ENCODE measurements at places on chromosomes 5 and 9. TPM values are rescaled to one million over a fixed set of nuclear protein-coding genes. Genes with fewer than 3 reads are reported as not detected.

- no peak for DNase-seq
Measured at GRCh38 chr5:130995254-130995515, 169.9 kb downstream of the HINT1 start.

The AKNA gene
- 13.0 TPM for total RNA-seq

- no peak for DNase-seq
Measured at GRCh38 chr5:122369253-122369815, 57.3 kb downstream of the SNCAIP start.

DNA sequence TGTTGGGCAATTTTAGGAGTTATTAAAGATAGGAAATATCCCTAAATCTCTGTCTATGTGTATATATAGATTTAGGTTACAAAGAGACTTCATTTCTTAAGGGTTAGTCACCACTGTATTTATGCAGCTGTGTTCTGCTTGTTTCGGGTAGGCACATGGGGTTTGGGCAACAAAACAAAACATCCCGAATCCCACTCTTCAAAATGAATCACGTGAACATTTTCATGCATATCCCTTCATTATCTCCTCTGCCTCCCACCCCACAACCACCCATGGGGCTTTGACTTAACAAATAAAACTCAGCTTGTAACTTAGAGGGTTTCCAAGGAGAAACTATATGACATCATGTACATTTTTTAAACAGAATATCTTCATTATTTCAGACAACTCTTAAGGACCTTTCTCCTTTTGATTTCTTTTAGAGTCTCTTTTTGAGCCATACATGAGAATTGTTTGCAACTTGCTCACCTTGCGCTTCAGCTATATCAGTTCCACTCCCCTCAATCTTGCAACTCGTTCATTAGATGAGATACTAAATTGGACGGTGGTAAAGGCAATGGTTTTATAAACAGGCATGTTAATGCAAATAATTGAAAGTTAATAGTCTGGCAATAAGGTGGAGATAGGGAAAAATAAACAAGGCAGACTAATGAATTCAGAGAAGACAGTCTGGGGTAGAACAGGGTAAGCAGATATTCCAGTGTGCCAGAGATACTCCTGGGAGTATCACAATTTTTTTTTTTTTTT, 136.7 kb downstream of the CD180 start:
- DNase-seq, result no peak

DNA sequence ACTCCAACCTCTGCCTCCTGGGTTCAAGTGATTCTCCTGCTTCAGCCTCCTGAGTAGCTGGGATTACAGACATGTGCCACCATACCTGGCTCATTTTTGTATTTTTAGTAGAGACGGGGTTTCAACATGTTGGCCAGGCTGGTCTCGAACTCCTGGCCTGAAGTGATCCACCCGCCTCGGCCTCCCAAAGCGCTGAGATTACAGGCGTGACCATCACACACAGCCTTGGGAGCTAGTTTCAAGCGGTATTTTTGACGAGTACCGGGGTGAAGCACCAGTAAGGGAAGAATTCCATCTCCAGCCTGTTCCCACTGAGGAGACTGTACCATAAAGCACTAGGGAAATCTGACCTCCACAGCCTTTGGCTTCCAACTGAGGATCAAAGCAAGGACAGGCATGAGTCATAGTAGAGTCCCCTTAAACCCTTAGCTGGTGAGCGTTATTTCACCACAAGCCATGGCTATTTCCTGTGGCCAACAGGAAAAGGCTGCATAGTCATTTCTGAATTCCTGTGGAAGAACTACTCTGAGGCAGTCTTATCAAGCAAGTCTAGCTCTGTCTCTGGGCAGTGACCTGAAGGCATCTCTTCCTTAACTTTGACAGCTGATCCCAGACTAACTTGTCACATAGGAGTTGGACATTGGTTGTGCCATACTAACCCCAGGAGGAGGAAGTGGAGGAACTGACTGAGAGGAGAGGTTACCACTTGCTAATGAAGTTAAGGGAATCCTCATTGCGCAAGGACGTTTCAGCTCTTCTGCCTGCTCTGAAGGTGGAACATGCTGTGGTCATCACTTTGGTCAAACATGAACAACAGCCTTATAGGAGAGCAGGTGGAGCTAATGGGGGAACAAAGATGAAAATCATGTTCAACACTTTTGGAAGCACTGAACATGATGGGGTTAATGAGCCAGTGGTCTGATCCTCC, 85.8 kb upstream of the DMRT1 start:
- DNase-seq, result no peak

DNA sequence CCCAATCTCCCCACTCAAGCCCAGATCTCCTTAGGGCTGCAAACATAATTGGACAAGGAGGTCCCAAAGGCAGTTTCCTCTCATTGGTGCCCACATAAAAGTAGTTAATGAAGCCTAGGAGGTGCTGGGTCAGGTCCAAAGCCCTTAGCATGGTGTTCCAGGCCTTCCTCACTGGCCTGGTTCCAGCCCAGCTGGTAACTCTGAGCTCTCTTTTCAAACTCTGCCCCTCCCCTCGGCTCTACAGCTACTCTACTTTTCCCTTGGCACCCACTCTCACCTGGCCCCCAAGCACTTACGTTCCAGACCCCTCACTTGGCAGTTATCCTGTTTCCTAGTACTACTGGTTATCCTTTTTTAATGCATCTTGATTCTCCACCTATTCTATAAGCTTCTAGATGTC, 9.9 kb downstream of the SEPTIN8 start:
- no peak for DNase-seq

- no peak for DNase-seq
Measured at GRCh38 chr5:101677961-101678360, 618.1 kb downstream of the SLCO4C1 start.

GRCh38 chr9:98054376-98054951, 2.1 kb upstream of the NANS start:
- no peak for DNase-seq

DNA sequence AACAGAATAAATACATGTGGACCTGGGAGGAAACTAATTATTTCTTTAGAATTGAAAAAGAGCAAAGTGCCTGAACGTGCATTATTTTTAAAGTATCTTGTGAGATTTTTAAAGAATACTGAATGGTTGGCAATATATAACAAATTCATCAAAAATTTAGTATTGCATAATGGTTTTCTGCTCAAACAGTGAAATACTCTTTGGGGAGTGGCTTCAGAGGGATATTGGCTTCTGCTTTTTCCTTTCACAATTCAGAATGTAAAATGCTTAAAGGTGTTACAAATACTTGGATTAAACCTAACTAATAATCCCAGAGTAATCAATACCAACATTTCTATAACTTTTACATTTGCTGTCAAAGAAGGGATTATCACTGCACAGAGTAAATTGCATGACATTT, 379.3 kb upstream of the CHD1 start:
- no peak for DNase-seq

DNA sequence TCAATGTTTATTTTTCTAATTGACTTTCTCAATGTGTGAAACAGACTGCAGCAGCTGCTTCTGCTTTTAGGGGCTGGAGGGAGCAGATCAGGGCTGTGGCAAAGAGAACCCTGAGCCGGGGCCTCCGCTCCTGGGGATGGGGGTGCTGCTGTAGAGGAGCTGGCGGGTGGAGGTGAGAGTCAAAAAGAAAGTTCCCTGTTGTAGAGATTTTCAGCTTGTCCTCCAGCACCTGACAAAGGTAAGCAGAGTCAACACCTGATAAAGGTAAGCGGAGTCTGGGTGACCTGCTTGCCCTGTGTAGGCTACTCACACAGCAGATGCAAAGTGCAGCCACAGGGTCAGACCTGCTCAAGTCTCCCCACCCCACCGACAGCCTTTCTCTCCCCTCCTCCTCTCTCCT, 252.4 kb upstream of the IRX1 start:
- DNase-seq, result no peak

GRCh38 chr5:23372177-23372576, 135.2 kb upstream of the PRDM9 start:
- no peak for DNase-seq

DNA sequence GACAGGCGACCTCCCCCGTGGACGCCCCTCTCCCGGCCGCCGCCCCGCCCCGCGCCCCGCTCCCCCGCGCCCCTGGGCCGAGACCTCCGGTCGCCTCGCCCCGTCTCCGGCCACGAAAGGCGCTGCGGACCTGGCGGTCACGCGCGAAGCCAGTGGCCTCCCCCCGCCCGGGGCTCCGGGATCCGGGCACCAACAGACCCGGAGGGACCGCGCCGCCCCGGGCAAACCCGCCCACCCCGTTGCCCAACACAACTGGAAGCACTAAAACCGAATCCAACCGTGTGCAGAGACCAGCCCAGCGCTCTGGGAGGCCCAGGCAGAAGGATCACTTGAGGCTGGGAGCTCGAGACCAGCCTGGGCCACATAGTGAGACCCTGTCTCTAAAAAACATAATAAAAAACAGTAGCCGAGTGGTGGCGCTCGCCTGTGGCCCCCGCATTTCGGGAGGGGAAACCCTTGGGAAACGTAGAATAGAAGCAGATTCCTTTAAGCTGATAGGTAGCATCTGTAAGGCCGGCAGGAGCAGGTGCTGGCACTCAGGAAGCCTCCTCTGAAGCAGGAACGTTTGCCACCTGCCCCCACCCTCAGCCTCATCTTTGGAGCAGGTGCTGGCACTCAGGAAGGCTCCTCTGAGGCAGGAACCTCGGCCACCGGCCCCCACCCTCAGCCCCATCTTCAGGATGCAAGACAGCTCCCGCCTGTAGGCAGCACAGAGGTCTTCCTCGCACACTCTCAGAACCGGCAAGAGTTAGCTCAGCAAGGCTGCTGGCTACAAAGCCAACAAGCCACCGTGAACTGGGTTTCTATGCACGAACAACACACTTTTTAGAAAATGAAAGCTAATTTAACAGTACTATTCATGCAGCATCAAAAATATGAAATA, 4.6 kb upstream of the SLC9A3 start:
- DNase-seq, result peak; percentile 16

DNA sequence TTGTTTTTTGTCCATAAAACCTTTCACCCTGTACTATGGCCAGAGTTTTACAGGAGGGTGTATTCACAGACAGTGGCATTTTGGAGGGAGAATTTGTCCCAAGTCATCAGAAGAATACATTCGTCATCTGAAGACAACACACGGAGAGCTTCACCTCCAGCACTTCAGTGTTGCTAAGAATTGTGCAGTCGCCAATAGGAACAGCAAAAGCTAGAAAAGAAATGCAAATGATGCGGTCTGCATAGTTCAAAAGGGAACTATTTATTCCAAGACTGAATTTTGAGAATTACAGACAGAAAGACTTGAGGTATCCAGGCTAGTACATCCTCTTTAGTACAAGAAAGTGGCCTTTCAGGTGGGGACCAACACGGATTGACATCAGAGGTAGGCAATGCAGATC, 399.2 kb upstream of the KIF2A start:
- DNase-seq, result no peak

DNA sequence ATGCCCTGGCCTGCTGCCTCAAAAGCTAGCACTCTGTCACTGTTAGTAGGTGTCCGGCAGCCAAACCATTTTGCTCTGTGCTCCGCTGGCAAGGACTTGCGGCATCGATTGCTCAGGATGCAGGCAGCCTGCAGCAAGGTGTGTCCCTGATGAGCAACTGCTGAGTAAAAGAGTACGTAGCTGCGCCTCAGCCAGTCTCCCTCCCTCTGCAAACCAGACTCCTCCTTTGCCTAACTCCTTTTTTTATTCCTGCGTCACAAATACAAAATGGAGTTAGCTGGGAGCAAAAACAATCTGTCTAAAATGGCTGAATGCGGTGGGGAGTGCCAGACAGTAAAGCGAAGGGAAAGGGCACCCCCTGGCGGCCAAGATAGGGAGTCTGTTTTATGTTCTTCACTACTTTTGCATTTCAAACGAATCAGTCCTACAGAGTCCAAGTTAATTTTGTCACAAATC, 61.1 kb downstream of the DIAPH1 start:
- peak; percentile 90 for DNase-seq

The SHOC1 gene
- total RNA-seq, result not detected

The FGF18 gene
- total RNA-seq, result 2.1 TPM

GRCh38 chr5:7317751-7318150, 78.2 kb upstream of the ADCY2 start:
- no peak for DNase-seq

Measured in left cardiac atrium (tissue), 4 donors.